Left renal cortex interstitium (tissue), 4 donors: ENCODE measurements at places on chromosomes 2 and 18.

GRCh38 chr2:196558497-196558896 lies 81.0 kb upstream of the CCDC150 start:
- no peak for DNase-seq

DNA sequence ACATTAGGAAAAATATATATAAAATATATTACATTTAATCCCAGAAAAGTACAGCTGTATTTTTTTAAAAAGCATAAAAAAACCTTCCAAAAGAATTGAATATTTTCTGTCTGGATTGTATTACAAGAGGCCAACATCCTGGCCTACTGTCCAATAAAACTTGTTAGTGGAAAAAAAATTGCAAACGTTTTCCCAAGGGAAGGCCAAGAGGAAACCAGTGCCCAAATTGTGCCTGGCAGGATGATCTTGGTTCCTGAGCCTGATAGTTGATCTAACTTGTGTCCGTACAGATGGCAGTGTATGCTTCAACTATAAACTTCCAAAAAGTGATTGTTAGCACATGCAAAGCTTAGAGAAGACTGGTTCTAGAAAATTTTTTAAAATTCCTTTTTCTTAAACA lies 90.6 kb upstream of the LPIN2 start:
- no peak for DNase-seq

DNA sequence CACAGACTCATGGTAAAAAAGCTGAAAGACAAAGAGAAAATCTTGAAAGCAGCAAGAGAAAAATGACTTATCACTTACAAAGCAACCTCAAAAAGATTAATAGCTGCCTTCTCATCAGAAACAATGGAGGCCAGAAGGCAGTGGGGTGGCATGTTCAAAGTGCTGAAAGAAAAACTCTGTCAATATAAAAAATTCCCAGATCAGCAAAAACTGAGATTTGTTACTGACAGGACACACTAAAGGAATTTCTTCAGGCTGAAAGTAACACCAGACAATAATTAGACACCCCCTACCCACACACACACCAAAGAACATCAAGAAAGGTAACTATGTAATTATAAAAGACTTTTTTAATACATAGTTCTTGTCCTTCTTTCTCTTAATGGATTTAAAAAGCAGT lies 311.1 kb downstream of the CLIP4 start:
- DNase-seq: no peak

- no peak for DNase-seq
Measured at GRCh38 chr18:33034945-33035344, 262.1 kb upstream of the KLHL14 start.

DNA sequence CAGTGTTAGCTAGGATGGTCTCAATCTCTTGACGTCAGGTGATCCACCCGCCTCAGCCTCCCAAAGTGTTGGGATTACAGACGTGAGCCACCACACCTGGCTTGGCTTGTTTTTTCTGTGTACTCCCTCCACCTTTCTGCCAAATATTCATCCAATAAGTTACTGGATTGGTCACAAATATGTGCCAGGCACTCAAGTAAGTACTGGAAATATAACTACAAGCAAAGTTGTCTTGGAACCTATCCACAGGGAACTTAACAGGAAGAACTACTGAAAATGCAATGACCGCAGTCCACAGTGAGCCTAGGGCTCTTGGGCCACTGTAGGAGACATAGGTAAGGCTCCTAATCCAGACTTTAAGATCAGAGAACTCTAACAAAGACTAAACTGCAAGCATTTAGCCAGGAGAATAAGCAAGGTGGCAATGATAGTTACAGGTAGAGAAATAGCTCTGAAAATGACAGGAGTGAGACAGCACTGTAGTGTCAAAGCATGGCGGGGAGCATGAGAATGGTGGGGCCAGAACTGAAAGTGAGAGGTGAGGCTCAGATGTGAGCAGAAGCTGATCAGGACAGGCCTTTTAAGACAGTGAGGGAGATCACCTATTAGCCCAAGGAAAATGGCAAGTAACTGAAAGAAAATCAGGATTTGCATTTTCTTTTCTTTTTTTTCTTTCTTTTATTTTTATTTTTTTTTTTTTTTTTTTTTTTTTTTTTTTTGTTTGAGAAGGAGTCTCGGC lies 252.1 kb downstream of the RBM43 start:
- DNase-seq: no peak

DNA sequence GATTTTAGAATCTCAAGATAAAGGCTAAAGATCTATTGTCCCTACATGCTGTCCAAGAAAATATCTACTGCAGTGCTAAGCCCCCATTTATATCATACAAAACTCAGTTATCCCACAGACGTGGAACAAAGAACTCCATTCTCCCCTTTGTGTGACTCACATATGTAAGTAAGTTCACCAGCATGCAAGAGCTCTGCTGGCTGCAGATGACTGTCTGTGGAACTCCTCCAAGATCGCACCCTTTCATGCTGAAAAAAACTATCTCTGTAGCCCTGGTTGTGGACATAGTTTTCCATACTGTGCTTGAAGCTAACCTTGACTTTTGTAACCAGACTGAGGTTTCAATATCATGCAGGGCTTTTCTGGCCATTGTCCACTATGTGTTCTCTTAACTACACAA lies 207.1 kb downstream of the ZNF521 start:
- no peak for DNase-seq

DNA sequence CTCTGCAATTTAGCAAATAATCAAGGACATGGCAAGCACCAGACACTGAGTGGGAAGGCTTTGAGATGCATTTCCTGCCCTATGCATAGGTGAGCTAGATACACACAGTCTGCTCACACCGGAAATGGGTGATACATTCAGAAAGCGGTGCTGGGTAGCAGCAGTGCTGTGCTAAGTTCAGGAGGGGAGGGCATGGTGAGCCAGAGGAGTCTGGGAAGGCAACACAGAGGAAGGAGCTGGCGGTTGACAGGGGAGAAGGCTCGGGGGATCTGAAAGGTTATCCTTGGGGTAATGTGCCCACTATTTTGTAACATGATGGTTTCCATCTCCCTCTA lies 57.4 kb upstream of the EPAS1 start:
- no peak for DNase-seq

- no peak for DNase-seq
Measured at GRCh38 chr2:239233576-239233975, 167.2 kb downstream of the HDAC4 start.

GRCh38 chr2:222982010-222982908 lies 69.7 kb upstream of the KCNE4 start:
- no peak for DNase-seq

DNA sequence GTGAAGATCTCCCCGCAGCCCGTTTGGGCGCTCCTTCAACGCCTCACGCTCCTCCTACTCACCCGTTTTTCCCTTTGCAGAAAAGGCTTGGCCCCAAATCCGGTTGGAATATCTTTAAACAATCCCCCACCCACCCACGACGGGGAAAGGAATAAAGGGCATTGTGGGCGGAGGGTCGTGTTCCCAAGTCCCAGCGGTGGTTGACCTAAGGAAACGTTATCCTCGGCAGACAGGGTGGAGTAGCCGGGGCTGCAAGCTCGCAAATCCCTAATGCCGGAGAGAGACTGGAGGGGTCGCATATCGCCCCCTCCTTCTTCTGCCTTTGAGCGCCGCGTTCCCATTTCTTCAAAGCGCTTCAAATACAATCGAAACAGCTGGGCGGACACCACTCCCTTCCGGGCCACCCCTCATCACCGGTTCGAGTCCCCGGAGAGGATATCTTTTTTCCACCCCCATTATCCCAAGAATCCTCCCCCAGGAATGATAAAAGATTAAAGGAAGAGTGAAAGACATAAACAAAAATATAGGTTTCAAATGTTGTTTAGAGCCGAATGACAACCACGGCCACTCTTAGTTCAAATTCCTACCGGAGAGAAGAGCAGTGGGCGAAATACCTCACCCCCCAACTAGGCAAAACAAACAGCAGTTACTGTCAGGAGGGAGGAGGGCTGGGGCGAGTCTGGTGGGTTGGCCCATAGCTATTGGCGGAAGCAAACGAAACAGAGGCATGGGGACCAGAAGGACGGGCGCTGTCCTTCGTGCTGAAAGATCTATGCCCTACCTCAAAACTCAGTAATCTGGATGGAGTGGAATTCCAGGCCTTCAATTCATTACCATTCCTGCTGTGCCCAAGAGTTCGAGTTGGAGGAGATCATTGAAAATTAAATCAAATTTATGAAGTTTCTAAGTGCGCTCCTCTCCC lies 2.8 kb upstream of the GAD1 start:
- peak; percentile 57 for DNase-seq

GRCh38 chr18:61546590-61546989 lies 213.4 kb downstream of the CDH20 start:
- no peak for DNase-seq

DNA sequence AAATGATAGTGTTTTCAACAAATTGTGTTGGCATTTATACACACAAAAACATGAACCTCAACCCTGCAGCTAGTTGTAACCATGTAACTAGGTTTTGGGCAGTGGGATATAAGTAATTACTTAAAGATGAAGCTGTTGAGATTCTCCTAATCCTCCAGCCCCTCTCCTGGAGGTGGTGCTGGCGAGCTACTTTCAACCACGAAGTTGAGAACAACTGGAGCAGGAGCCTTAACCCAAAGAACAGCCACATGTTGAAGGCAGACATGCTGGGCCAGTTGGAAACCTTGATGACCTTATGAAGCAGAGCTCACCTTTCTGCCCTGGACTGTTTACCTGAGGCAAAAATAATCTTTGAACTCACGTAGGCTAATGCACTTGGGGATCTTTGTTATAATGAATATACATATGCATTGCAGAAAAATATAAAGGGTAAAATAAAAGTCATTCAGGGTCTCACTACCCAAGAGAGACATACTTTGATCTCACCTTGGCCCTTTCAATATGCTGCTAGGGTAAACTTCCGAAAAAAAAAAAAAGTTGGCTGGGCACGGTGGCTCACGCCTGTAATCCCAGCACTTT lies 89.6 kb upstream of the NPAS2 start:
- DNase-seq: no peak

DNA sequence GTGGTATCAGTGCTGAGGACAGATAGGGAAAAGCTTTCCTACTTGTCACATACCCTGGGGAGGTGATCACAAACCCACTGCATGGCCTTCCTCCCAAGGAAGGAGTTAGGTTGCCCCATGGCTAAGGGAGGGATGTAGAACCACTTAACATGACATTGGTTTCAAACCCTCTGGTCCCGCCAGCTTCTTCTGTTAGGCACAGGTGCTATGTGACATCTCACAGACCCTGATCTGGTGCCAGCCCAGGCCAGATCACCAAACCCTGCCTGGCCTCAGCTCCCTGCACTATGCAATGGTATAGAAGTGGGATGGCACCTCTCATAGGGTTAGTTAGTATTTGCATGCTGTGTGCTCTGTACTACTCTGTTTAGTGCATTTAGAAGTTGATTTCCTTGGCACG lies 58.0 kb downstream of the TCF7L1 start:
- no peak for DNase-seq

GRCh38 chr2:158395166-158395565 lies 61.4 kb downstream of the CCDC148 start:
- no peak for DNase-seq

GRCh38 chr18:13219593-13220159 lies 1.1 kb downstream of the LDLRAD4 start:
- no peak for DNase-seq
